Left renal pelvis (tissue), 4 donors: ENCODE measurements at places on chromosomes 6 and 20.

DNA sequence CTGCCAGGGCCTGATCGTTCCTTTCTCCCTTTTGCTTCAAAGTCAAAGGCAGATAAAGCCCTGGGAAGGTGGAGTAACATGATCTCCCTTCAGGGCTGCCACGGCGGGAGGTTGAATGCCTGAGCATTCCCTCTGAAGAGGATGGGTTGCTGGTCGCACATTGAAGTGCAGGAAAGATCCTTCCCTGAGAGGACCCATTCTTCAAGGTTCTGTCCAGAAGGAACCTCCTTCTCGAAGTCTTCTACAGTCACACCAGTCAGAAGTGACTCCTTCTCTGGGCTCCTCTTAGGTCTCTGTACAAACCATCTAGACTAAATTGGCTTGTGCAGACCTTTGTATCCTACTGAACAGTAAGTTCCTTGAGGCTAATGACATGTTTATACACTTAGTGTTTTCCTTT lies 192.6 kb upstream of the VGLL2 start:
- no peak for DNase-seq

- DNase-seq: no peak
Observed at GRCh38 chr6:37126493-37126958, 43.4 kb upstream of the PIM1 start.

- peak; percentile 5 for DNase-seq
Observed at GRCh38 chr20:1005452-1006027, 3.4 kb upstream of the RSPO4 start.

DNA sequence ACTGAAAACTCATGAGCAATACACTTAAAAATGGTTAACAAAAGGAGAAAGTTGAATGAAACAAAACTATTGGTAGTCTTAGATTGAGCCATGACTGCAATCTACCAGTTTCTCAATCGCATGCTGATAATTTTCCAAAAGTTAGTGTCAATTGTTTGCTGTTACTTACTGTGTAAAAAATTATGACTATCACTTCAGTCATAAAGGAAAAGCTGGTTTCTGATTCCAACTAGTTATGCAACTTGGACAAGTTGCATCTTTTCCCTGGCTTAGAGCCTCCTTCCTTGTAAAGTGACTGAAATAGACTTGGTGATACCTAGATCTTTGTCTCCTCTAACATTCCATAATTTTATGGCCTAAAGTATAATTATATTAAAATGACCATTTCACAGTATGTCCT lies 88.3 kb upstream of the PAK5 start:
- DNase-seq: no peak

- DNase-seq: no peak
Observed at GRCh38 chr20:53383916-53384315, 209.7 kb downstream of the ZNF217 start.

GRCh38 chr6:51959744-51960383 lies 127.5 kb downstream of the PKHD1 start:
- no peak for DNase-seq

DNA sequence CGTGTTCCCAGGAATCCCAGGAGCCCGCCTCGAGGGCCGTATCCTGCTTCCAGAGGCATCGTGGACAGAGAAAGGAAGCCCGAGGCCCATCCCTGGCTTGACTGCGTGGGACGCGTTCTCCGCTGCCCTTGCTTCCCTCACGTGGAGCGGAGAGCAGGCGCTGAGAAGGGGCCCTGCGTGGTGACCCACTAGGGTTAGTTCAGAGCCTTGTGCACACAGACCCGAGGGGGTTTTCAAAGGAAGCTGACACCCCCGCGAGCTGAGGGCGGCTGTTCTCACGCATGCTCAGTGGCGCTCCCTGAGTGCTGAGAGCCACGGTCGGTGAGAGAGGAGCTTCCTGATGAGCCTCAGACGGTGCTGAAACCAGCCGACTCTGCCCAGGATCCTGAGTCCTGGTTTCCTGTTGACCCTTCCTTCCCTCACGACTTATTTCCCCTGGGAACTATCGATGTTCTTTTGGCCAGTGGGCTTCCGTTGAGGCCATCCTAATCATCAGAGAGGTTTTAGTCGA lies 28.9 kb upstream of the CCR6 start:
- no peak for DNase-seq

GRCh38 chr20:63911176-63911575 lies 16.2 kb downstream of the DNAJC5 start:
- no peak for DNase-seq

DNA sequence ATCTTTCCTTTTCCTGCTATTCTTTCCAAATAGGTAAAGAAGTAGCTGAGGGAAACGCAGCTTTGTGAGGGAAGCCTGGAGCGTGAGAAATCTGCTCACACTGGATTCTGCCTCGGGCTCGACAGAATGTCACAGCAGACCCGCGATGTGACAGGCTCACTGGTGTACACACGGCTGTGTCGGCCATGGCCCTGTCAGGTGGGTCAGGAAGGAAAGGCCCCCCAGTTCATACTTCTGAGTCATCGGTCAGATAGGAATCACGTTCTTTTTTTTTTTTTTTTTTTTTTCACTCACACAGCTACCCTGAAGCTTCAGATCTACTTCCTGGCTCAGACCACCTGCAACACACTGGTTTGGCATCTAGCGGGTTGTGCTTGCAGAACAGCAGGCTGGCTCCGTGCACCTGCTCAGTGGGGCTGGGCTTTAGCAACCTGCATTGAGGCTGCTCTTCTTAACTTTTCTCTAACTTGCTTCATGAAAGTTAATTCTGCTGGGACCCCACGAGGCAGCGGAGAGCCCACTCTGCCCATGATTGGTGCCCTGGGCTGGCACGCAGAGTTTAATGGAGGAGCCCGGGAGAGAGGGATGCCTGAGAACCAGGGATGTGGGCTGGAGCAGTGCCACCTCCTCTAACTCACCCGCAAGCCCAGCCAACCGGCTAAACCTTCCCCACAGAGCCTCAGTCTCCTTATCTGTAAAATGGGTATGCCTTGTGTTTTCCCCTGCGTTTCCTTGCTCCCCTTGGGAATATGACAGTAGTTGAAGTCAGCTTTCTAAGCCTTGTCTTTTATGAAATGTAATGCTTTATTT lies 61.5 kb upstream of the FNDC1 start:
- no peak for DNase-seq

DNA sequence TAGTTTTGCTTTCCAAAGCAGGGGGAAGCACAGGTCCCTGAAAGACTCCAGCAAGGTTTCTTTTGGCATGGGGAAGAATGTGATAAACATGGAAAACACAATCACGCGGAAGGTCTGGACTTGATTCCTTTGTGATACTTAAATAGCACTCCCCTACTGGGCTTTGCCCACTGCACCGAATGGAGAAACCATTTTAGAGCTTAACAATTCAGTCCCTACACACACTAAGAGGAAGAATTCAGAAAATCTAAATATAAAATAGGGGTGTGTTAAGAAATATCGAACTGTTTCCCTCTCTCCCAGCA lies 71.4 kb upstream of the NHSL1 start:
- DNase-seq: no peak

- DNase-seq: no peak
Observed at GRCh38 chr6:42969431-42969830, 8.9 kb downstream of the GNMT start.

DNA sequence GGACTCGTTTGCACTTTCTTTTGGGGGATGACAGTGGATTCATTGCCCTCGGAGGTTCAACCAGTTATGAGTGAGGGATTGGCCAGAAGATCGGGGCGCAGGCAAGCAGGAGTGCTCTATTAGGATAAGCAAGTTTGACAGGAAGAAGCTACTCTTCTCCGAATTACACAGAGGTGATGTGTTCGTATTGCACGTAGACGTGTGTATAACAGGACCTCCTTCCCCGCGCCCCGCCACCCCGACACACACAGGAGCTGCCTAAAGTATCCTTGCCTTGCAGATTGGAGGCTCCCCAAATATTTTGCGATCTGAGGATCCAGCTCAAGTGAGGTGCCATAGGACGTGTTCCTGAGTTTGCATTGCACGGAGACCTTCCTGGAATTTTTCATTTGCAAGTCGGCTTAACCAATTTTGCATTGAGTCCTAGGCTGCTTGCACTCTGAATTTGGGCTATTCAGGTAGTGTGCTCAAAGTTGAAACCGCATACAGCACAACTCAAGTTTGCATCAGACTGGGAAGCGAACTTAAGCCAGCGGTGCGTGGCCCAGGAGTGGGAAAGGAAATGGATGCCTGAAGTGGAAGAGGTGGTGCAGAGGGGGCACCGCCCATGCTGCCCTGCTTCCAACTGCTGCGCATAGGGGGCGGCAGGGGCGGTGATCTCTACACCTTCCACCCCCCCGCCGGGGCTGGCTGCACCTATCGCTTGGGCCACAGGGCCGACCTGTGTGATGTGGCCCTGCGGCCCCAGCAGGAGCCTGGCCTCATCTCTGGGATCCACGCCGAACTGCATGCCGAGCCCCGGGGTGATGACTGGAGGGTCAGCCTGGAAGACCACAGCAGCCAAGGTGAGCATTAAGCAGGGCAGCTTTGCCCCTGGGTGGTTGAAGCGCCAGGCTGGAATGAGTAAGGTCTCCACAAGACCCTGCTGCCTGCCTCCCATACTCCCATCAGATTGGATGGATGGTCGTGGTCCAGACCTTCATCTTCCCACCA lies 770 bp downstream of the TCF19 start:
- DNase-seq: no peak

DNA sequence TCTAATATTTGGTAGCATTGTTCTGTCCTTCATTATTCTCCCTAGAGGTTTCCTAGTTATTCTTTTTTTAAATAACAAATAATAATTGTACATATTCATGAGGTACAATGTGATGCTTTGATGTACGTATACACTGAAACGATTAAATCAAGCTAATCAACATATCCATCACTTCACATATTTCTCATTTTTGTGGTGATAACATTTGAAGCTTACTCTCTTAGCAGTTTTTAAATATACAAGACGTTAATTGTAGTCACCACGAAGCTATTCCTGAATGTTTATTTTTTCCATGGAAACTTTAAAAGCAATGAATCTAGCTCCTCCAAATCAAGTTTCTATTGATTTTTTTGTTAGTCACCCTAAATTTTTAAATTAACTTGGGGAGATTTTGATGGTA lies 116.5 kb upstream of the PRND start:
- no peak for DNase-seq
